COR-L47 (cell line): ENCODE measurements at places on chromosomes 5 and 9.

- DNase-seq, result no peak
Measured at GRCh38 chr9:16352791-16353401, 517.6 kb downstream of the BNC2 start.

DNA sequence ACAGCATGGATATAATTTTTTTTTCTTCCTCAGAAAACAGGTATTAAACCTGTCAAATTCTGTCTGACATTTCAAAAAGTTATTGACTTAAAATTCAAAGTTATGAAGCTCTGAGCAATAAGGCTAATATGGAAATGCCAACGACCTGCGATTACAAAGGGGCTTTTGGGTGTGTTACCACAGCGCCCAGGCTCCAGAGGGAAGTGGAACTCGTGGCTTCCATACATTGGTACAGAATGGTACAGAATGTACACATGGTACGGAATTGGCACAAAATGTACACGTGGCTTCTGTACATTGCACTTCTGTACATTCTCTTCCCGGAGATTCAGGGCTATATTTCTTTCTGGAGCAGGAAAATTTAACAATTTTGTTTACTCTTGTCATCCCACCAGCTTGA, 225.1 kb upstream of the TBCA start:
- DNase-seq, result no peak

DNA sequence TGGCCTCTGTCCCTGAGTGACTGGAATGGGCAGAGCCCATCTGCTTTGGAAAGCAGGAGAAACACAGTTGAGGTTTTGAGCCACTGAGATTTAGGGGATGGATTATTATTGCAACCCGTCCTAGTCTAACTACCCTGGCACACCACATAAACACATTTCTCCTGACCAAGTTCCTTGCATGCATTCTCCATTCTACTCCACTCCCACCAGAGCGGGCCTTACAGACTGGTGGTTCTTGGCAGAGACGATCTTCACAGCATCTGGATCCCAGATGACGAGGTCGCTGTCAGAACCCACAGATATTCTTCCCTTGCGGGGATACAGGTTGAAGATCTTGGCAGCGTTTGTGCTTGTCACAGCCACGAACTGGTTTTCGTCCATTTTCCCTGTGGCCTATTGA, 111.0 kb downstream of the DPYSL3 start:
- no peak for DNase-seq

- no peak for DNase-seq
Measured at GRCh38 chr9:135253305-135254004, 166.0 kb downstream of the OLFM1 start.

DNA sequence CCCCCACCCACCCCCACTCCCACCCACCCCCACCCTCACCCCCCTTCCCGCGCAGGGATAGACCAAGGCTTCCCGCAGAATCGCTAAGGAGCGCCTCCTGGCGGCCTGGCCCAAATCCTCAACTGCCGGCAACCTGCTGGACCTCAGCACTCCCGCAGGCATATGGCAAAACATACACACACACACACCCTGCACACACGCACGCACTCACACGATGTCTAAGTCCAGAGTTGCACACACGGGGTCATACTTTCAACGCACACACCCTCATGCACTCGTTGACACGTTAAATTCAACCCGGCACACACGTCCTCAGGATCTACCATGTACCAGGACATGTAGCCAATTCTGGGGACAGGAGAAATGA, 1.7 kb downstream of the CPLX2 start:
- peak; percentile 22 for DNase-seq

- DNase-seq, result no peak
Measured at GRCh38 chr9:35791297-35791921, at the start of gene NPR2. NPR2 (plus strand) TSS chr9:35791591; CDS start chr9:35792409, 818 bp downstream.

DNA sequence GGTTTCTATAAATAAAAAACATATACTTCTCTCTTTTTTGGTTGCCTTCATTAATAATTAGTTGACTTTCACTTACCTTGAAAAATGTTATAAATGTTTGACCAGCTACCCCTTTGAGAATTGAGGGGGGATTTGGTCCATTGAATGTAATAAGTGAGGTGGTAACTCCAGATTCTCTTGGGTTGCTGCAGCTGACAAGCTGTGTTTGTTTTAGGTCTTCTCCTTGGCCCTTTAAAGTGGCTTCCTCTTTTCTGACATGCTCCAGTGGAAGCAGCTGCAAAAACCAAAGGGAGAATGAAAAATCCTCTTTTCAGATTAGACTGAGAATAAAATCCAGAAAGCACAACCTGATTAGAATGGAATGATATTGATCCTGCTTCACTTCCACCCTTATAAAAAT, 410.5 kb downstream of the TMEM38B start:
- no peak for DNase-seq

DNA sequence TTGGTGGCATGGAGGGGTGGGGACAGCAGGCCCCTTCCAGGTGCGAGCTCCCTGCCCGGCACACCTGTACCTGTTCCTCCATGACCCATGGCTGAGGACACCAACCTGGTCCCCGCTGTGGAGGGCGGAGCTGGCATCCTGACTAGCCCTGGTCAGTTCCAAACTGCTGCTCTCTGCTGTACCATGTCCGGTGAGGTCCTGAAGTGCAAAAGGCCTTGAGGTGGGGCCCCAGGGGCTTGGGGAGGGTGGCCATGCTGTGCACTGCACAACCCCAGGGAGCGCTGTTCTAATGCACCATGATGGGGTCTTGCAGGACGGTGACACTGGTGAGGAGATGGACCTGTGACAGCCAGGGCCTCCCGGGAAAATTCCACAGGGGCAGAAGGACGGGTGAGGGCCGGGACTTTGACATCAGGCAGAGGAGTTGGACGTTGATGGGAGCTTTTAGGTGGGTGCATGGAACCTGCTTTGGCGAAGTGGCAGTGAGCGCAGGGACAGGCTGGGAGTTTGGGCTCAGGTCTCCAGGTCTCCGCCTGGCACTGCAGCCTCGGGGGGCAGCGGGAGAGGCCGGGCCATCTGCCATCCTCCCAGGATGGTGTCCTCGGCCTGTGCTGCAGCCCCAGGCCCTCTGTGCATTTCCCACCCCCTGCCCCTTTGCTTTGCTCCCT, 38.9 kb downstream of the COL5A1 start:
- no peak for DNase-seq

- DNase-seq, result no peak
Measured at GRCh38 chr9:16725066-16725465, 145.4 kb downstream of the BNC2 start.

DNA sequence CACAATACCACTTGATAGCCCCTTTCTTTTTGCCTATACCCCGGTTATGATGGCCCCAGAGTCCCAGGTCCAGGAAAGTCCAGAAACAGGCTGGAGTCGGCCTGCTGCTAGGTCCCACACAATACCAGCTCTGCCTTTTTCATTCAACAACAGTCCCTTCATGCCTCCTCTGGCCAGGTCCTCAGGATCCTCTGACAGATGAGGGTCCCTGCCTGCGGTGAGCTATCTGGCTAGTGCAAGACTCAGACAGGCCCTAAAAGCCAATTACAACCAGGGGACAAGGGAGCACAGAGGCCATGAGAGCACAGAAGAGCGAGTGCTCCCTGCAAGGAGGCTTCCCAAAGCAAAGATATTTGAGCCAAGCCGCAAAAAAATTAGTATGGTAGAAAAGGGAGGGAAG, 84.8 kb upstream of the ZBTB43 start:
- no peak for DNase-seq

DNA sequence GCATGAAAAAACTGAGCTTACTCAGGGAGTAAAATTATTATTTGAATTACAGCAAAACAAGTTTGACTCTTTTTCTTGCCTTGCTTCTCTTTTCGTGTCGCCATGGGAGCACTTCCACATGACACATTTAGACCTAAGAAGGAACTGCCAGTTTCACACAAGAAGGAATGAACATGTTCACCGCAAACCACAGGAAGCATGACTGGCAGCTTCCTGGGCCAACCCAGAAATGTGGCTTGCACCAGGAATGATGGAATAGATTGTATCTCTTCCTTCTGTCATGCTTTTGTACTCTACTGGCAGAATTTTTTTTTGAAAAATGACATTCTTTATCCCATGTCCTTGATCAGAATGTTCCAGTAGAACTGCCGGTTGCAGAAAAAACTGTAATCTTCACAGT, 32.9 kb upstream of the MAN2A1 start:
- no peak for DNase-seq

- no peak for DNase-seq
Measured at GRCh38 chr5:76704131-76704663, 11.7 kb upstream of the F2R start.

DNA sequence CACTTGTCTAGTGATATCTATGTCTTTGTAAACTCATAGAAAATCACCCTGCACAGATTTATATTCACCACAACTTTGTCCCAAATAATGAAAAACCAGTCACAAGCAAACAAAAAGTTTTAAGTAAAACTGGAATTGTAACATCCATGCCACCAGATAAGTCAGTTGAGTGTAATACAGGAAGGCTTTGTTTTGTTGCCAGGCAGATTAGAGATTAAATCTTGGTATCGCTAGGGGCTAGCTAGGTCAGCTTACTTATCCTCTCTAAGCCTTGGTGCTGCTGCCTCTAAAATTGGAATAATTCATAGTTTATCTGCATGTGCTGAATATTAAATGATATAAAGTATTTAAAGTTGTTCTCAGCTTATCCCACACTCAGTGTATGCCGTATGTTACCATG, 1062.5 kb downstream of the CDH9 start:
- DNase-seq, result no peak

GRCh38 chr5:152288499-152288898, 116.6 kb downstream of the NMUR2 start:
- no peak for DNase-seq

- no peak for DNase-seq
Measured at GRCh38 chr5:151264113-151264512, 11.1 kb downstream of the GM2A start.
